ENCODE measurements at places on chromosomes 2 and 18.

DNA sequence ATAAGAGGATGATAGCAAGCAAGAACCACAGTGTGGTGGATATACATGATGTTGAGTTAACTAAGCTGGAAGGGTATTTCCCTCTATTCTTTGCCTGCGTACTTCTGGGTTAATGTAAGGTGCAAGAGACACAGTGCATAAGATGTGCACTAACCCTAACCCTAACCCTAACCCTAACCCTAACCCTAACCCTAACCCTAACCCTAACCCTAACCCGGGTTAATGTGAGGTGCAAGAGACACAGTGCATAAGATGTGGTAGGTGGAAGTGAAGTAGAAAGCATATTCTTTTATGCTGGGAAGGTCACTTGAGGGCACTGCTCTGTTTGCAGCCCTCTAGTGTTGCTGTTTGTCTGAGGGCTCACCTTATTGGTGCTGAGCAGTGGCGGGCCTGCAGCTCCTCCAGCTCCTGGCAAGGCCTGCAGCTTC is 181.5 kb upstream of the ITGA4 start:
- DNase-seq = no peak

DNA sequence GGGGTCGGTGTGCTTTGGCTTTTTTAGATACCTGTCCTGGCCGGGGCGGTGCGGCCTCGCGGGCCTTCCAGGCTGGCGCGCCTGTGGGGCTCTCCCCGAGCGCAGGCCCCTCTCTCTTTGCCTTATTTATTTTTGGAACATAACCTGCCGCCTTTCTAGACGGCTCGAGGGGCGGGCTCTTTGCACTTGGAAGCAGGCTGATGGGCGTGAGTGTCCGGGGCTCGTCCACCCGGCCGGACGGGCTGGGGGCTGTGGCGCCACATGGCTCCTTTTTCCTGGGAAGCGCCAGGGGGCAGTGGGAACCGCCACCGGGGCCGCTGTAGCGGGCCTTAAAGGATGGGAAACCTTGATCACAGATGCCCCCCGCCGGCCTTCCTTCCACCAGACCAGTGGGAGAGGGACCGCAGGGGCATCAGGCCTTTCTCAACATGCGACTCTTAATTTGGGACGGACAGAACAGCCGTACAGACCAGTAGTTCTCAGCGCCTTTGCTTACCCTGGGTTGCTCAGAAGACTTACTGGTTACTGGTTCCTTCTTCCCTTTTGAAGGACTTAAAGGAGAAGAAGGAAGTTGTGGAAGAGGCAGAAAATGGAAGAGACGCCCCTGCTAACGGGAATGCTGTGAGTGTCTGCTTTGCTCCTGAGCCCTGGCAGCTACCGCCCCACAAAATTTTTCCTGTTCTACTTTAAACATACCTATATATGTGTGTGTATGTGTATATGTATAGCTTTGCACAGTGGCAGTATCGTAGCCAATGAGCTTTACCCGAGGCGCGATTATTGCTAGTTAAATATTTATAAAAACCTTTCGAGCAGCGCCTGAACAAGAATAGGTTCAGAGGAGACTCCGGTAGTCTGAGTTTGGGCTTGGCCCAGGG is 2.7 kb downstream of the PTMA start:
- DNase-seq = peak; percentile 33

DNA sequence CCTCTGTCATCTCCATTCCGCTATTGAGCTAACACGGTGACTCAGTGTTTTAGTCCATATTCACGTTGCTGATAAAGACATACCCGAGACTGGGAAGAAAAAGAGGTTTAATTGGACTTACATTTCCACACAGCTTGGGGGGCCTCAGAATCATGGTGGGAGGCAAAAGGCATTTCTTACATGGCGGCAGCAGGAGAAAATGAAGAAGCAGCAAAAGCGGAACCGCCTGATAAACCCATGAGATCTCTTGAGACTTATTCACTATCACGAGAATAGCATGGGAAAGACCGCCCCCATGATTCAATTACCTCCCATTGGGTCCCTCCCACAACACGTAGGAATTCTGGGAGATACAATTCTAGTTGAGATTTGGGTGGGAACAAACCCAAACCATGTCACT is 22.6 kb upstream of the CXXC1 start:
- DNase-seq = no peak

- DNase-seq = no peak
These were observed 211.0 kb downstream of the PMAIP1 start for GRCh38 chr18:60110836-60111235.

DNA sequence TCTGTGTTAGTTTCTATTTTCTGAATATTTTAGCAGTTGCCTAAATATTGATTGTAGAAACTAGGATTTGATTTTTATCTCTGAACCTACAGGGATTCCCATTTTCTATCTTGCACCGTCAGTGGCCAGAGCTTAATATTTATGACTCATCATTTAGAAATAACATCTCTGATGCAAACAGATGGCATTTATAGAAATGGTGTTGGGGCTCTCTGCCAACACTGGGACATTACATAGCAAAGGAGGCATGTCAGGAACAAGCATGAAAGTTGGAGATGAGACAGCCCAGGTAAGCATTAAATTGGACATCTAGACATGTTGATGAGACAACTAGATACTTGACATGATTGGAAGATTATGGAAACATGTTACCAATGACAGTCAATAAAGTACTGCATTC is 165.3 kb upstream of the SYT4 start:
- peak; percentile 21 for DNase-seq

- DNase-seq = no peak
These were observed 24.6 kb upstream of the RNU4ATAC start for GRCh38 chr2:121505986-121506586.

GRCh38 chr2:112217854-112218253 is 37.0 kb downstream of the ZC3H8 start:
- no peak for DNase-seq

- DNase-seq = no peak
These were observed 258.8 kb downstream of the ZNF407 start for GRCh38 chr18:74856434-74856833.

DNA sequence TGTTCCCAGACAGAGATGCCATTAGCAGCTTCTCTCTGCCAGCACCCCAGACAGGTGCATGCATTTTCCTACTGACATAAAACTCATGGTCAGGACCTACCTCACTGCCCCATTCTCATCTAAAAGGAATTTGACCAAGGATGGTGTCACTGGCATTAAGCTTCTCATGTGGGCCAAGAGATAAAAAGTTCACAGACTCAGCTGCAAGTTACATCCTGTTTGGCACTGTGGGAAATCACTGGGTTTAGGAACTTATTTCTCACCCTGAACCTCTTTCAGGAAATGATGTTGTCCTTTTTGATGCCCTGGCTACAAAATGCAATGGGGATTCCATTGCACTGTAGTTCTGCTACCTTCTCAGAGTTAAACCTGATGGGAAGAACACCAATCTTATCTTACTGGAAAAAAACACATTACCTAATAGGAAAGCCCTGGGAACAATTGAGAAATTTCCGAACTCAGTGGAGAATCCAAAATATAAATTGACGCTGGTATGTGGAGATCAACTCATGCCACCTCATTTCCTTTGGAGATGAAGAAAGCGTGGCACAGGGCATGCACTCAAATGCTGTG is 252.1 kb upstream of the COPS8 start:
- peak; percentile 50 for DNase-seq
